ENCODE measurements at places on chromosomes 12 and 14.

DNA sequence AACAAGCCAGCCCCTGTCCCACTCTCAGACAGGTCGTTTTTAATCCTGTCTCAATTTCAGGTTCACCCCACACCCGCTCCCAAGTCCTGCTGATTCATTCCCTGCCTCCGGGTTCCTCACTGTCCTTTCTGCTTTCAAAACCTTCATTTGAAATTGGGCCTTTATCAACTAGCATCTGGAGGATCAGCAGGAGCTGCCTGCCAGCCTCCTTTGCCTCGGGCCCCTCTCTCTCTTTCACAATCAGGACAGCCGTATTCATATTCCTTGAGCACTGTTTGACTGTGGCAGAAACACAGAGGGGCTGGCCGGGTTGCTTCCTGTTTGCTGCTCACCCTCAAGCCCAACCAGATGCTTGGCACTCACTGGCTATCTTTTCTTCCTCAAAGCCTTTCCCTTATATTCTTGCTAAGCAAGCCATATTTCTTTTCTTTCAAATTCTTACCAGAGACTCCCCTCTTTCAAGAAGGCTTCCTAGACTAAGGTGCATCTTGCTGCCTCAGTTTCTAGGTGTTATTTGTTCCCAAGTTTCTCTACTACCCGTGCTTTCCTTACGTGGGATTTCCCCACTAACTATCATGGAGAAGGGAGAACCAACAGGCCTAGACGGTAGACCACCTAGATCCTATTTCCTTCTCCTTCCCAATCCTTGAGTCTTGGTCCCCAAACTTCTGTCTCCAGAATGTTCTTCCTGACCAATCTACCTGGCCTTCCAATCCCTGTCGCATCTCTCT is 3.0 kb downstream of the GALNT6 start:
- no peak for DNase-seq

DNA sequence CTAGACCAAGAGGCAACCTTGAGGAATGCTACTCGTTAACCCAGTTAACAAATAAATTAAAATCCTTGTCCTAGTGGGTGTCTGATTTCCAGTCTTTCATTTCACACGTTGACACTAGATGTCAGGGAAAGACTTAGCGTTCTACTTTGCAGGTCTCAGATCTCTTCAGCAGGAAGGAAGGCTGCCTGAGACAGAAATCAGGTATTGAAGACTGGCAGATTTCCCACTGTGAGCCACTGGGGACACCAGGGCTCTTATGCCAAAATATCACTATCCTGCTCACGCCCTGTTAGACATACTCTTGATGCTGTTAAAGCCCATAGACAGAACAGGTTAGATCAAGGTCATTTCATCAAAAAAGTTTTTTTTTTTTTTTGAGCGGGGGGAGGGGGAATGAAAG is 33.0 kb downstream of the EMP1 start:
- DNase-seq, result no peak

DNA sequence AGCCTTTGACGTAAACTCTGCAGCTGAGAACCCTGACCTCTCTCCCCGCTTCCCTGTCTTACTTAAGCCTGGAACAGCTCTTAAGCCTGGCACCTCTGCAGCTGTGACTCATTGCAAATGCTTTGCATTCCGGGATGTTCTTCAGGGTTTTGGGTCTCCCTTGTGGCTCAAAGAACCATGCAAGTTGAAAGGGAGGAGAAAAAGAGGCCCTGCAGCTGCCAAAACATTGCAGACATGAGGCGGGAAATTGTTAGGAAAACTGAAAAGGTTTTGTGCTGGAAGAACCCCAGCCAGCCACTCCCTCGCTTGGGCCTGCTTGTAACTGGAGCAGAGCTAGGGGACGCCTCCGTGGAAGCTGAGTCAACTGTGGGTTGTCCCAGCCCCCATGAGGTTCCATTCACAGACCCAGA is 60.2 kb upstream of the FERMT2 start:
- DNase-seq, result no peak

GRCh38 chr14:35855876-35856481 is 29.8 kb downstream of the BRMS1L start:
- no peak for DNase-seq

DNA sequence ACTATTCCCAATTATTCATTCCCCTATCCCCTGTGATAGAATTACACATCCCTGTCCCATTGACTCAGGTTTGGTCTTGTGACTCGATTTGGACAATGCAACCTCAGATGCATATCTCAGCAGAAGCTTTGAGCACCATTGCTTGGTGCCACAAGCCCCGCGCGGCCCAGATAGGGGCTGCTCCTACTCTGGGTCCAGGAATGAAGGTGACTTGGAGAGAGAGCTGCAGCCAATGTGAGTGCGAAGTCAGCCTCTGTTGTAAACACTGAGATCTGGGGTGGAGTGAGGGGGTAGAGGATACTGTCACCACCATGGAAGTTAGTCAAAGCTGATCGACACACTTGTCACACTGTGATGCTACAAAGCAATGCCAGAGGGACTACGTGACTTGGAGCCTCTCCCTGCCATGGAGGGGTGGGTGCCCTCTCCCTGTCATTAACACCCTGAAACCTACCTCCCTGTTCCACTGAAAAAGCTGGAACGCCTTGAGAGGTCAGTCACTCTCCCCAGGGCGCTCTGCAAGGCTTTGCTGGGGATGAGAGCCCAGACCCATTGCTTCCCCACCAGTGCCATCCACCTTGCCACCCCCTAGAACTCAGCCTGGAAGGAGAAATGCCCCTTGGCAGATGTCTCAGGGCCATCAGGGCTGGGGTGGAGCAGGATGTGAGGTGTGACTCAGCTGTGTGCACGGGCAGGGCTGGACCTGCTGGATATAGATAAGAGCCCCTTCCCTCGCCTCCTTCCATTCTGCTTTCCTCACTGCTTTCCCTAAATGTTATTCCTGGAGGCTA is 6.6 kb upstream of the PLEK2 start:
- no peak for DNase-seq

GRCh38 chr12:52277486-52278245 is 3.2 kb downstream of the KRT86 start:
- no peak for DNase-seq

DNA sequence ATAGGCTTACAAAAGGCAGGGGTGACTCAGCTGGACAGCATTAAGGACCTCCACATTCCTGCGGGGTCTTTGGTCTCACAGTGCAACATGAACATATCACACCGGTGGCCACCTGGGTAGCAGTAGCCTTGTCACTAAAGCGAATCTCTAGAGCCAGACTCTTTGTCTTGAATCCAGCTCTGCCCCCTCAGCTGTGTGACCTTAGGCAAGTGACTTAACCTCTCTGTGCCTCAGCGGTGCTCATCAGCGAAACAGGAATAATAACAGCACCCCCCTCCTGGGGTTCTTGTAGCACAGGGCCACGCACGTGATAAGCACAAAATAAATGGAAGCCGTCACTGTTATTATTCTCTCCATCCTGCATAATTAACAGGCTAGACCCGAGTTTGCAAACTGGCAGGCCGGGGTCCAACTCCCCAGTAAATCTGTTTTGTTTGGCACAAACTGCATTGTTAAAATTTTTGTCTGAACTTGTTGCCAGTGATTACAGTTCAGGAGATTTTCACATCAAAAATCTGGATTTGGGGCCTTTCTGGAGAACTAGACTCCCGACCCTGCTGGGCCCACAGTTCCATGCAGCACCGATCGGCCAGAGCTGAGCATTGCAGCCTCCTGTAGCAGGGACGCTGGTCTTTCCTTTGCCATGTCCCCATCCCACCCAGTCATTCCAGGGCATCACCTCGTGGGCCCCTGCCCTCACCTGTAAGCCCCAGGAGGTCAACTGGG is 174.8 kb downstream of the PHETA1 start:
- DNase-seq, result no peak
